ENCODE measurements at places on chromosomes 6 and 20.

- DNase-seq, result no peak
These were observed 2.2 kb upstream of the PARD6B start for GRCh38 chr20:50728981-50729874.

DNA sequence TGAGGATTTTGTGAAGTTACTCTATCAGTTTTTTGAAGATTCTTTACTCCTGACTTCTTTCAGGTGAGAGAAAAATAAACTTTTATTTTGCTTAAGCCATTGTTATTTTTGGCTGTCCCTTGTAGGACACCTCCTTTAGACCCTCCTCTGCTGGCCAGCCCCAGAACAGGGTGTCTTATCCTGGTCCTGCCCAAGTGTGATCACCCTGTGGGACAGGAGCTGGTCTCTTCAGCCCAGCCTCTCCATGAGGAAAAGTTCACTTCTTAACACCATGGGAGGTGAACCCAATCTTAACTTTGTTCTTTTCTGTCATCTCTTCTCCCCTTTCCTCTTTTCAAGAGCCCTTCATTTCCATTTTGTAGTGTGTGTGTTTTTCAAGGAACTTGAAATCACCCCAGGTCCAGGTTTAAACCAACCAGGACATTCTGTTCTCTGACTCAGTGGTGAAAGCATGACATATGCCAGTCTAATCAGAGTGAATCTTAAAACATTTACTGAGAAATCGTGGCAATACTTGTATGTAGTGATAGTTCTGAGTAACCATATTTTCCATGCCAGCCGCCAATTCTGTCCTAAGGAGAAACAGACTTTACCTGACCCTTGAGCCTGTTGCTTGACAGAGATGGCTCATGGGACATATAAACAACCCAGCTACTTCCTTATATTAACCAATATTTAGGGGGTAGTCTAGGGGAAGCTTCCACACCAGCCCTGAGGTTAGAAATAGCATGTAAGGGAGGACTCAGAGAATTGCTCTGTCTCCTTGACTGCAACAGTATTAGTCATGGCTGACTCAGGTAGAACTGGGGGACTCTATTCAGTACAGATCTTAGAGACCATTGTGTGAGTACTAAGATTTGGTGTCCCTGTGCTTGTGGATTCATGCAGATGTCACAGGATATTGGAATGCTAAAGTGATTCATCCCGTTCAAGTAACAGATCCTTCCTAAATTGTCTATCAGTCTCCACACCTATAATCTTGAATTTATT, 48.8 kb downstream of the FLRT3 start:
- DNase-seq, result no peak

DNA sequence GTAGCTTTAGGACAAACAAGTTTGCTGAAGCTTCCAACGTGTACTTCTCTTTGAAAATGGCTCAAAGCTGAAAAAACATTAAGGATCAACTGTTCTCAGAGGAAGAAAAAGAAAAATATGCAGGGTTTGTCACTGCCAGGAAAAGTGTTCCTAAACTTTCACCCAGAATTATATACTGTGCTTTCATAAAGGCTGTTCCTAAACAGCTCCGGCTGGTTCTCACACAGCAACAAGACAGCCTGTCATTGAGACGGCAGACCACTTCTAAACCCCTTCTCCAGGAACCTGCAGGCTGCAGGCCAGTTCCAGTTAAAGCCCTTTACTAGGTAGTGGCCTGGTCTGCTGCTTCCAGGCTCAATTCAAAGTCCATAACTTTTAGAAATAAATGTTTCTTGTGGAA, 97.4 kb upstream of the SOX4 start:
- no peak for DNase-seq

- no peak for DNase-seq
These were observed 95.9 kb downstream of the FYN start for GRCh38 chr6:111777357-111777756.

DNA sequence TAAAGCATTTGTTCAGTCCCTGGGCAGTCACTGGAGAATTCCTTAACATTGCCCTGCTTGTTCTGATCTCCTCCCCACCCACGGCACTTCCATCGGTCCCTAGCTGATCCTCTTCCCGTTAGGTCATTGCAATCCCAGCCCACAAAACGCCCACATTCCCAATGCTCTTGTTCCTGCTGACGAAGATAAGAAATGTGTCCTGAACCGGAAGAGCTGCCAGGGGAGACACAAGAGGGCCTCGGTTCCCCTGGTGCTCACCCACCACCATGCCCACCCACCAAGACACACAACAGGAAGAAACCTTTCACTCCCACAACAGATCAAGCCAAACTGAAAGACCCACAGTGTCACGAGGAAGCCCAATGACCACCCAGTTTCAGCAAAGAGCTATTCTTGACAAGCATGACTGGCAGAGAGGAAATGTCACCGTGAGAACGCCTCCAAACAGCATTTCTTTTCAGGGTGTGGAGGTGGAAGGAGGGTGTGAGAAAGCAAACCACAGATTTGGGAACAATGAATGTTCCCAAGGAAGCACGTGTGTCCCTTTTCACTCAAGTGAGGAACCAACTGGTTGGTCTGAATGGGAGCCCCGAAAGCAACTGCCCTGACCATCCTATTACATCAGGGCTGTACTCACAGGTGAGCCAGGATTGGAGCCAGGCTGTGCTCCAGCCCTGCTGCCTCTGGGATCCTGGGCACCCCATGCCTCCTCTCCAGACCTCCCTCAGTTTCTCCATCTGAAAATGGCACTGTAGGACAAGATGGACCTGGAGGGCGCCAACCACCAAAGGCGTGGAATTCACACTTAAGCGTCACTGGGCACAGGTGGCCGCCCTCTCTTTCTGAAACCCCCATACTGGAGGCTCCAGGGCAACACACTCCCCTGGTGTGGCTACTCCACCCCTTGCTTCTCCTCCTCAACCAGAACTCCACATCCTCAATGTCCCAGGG, 97.5 kb downstream of the ZMYND8 start:
- no peak for DNase-seq

GRCh38 chr6:122050242-122050755, 349.2 kb upstream of the HSF2 start:
- DNase-seq, result no peak

GRCh38 chr20:58511364-58511763, 3.8 kb downstream of the APCDD1L start:
- DNase-seq, result no peak

GRCh38 chr20:64044484-64045247, 4.8 kb downstream of the SOX18 start:
- no peak for DNase-seq

DNA sequence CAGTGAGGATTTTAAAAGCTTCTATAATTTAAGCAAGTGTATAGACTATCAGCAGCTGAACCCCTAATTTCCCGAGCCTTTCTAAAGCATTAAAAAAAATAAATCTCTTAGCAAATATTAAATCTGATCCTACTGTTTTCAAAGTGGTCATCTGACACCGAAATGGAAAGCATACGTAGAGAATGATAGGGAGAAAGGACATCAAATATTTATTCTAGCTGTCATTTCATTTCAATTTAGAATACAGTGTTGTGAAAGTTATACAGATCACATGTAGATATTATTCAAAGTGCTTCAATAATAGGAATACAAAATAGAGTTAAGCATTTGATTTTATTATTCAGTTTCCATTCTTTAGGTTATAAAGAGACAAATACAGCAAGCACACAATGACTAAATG, 61.9 kb upstream of the PKIB start:
- no peak for DNase-seq

DNA sequence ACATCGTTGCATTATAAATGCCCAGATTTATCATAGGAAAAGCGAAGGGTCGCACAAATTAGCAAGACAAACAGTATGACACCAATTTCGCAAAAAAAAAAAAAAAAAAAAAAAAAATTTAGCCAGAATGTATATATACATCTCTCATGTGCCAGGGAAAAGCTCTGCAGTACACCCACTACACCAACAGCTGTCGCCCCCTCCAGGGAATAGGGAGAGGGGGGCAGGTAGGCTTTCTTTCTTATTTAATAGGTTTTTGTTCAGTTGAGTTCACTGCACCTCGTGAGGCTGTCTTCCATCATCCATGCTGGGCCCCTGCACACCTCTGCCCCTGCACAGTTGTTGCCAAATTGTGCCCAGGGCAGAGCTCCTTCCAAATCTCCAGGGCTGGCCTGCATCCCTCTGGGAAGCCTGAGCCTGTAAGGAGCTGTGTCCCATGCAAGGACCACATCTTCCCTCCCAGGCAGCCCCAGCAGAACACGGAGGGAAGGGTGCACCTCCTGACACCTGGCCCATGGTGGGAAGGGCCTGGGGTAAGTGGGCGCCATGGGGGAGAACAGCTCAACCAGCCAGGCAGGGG, 85.4 kb downstream of the NINL start:
- no peak for DNase-seq

DNA sequence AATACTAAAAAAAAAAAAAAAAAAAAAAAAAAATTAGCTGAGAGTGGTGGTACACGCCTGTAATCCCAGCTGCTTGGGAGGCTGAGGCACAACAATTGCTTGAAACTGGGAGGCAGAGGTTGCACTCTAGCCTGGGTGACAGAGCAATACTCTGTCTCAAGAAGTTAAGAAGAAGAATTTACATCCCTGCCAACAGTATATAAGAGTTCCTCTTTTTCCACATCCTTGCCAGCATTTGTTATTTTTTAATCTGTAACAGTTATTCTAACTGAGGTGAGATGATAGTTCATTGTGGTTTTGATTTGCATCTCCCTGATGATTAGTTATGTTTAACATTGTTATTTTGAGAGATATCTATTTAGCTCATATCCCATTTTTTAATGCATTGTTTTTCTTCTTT, 20.3 kb upstream of the DYNLRB1 start:
- DNase-seq, result no peak

GRCh38 chr20:25277051-25277801, 29.3 kb downstream of the PYGB start:
- no peak for DNase-seq

DNA sequence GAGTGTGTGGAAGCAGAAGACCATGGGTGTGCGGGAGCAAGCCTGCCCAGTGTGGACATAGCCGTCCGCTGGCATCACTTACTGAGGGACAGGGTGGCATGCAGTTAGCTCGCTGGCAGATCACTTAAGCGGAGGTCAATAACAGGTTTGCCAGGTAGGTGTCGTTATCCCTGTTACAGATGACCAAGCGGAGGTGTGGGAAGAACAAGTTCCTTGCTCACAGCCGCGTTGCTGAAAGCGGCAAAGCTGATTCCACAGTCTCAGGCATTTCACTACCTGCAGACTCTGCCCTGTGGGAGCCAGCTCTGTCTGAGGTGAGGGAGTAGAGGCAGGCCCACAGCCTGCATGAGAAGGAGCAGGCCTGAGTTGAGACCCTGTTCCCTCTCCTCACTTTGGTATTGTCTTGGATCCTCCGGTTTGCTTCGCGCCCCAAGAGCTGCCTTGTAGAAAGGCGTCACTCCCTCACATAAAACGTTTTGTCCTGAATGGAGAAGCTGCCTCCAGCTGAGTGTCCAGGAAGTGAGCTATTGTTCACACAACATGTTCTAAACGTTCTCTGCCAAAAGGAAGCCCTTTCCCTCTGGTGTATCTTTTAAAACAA, 96.9 kb downstream of the TCP11 start:
- DNase-seq, result no peak

- no peak for DNase-seq
These were observed 30.1 kb upstream of the SCAF8 start for GRCh38 chr6:154703124-154703523.

- no peak for DNase-seq
These were observed 121.2 kb downstream of the CD109 start for GRCh38 chr6:73817253-73817652.

DNA sequence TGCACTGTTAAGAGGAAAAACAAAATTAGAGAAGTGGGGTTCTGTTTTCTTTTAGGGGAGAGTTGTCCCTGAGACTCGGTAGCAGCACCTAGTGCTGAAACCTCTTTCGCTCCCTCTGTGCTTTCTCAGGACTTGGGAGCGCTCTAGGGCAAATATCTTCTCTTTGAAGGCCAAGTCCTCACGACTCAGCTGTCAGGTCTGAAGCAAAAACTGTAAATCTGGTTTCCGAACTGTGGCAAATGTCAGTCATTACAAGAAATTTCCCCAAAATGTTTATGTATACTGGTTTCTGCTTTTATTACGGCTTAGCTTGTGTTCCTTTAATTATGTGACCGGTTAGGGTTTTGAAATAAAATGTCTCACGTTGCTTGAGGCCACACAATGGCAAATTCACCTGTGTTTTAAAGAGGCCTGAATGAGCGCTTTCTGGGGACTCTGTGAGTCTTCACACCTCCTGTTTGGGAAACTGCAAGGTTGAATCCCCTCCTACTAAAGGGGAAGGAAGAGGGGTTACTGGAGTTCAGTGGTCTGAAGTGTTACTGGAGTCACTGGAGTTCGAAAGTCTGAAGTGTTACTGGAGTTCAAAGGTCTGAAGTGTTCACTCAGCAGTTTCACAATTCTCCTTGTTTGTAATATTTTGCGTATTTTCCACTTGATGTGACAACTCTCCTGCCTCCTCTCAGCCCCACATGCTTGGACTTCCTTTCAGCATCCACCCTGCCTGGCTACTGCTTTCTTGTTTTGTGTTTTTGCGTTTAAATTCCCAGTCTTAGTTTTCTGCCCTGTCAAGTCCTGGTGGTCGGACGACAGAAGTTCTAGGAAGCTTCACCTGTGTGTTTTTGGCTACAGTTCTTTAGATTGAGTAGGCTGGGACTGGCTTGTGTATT, 1.6 kb downstream of the SMPDL3A start:
- DNase-seq, result no peak

DNA sequence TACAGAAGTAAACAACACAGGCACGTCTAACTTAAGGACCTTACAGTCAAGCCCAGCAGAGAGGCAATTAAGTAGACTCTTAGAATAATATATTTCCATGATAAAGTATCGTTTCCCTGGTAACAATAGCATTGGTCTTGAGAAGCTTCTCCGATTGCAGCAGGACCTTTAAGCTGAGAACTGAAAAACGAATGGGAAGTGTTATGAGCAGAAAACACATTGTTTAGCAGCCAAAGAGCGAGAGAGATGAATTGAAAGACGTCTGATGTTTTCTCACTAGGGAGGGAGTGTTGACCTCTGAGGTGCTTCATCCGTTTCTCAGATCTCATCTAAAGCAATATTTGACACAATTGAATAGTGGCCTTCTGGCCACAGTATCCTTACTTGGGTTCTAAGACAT, 855 bp downstream of the BYSL start:
- DNase-seq, result no peak

GRCh38 chr20:32004963-32005362, 5.3 kb upstream of the CCM2L start:
- no peak for DNase-seq
